ENCODE measurements at places on chromosomes 4 and X.
A peak's percentile ranks its signal among the peaks of the same experiment; 100 is the strongest.

- peak; percentile 79 for DNase-seq
Observed at GRCh38 chrX:14528629-14529289, 577 bp upstream of the GLRA2 start.

DNA sequence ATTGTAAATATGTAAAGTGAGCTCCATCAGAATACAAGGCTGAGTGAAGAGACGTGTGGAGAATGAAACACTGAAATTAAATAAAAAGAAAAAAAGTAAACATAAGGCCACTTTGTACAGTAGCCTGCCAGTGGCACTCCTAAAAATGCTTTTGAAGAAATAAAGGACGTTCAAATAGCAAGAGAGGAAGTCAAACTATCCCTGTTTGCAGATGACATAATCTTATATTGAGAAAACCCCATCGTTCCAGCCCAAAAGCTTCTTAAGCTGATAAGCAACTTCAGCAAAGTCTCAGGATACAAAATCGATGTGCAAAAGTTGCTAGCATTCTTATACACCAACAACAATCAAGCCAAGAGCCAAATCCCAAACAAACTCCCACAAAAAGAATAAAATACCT lies 24.2 kb downstream of the RASSF6 start:
- DNase-seq: no peak

DNA sequence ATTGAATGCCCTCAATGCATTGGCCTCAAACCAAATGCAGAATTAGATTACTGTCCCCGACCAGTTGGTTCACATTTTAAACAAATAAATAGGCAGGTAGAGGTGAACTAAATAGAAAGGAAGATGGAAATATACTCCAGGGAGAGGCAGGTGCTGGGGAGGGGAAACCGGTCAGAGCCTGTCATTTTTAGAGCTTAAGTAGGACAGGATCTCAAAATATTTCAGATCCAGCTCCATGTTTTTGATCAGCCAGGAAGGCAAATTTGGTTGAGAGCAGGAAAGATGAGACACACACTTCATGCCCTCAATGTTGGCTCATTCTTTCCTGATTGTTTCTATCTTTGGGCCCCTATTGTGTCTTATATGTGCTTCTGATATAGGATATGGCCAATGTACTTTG lies 206.7 kb downstream of the SHROOM3 start:
- DNase-seq: no peak

DNA sequence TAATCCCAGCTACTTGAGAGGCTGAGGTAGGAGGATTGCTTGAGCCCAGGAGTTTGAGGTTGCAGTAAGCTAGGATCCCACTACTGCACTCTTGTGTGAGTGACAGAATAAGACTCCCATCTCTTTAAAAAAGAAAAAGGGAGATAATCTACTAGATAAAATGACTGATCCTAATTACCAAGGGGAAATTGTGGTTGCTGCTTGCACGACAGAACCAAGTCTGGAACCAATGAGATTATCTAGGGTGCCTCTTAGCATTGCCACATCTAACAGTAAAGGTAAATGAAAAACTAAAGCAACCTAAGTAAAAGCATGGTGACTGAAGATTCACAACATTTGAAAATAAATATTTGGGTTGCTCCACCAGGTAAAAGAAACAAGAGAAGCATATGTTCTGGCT lies 185.1 kb downstream of the PDHA2 start:
- no peak for DNase-seq

DNA sequence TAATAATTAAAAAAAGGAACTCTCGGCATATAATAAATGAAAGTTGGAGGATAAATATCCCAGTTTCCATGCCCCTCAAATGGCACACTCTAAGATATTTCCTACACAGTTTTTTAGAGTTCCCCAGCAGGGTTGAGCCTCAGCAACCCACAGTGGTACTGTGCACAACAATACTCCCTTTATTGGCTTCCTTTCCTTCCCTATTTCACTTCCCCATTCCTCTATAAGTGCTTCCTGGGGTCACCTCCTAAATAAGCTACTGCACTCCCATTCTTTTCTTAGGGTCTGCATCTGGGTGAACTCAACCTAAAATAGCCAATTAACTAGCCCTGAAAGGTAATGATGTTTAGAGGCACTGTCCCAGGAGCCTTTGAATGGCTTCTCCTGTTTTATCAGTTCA lies 76.4 kb upstream of the NHS start:
- no peak for DNase-seq

GRCh38 chrX:93120805-93121204 lies 552.6 kb downstream of the NAP1L3 start:
- no peak for DNase-seq

DNA sequence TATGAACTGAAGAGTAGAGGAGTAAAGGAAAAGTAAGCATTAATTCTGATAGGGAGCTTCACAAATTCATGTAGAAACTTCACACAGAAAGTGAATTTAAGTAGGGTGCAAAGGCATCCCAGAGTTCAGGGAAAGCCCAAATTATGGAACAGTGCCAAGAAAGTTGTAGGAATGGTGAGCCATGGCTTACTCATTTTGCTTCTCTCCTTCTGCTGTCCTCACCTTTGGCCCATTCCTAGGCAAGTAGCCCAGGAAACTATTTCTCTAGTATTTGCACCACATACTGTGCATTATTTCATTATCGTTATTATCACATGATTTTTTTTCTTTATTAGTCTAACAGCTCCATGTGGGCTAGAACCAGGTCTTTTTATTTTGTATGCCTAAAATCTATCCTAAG lies 34.9 kb upstream of the IL1RAPL1 start:
- no peak for DNase-seq

DNA sequence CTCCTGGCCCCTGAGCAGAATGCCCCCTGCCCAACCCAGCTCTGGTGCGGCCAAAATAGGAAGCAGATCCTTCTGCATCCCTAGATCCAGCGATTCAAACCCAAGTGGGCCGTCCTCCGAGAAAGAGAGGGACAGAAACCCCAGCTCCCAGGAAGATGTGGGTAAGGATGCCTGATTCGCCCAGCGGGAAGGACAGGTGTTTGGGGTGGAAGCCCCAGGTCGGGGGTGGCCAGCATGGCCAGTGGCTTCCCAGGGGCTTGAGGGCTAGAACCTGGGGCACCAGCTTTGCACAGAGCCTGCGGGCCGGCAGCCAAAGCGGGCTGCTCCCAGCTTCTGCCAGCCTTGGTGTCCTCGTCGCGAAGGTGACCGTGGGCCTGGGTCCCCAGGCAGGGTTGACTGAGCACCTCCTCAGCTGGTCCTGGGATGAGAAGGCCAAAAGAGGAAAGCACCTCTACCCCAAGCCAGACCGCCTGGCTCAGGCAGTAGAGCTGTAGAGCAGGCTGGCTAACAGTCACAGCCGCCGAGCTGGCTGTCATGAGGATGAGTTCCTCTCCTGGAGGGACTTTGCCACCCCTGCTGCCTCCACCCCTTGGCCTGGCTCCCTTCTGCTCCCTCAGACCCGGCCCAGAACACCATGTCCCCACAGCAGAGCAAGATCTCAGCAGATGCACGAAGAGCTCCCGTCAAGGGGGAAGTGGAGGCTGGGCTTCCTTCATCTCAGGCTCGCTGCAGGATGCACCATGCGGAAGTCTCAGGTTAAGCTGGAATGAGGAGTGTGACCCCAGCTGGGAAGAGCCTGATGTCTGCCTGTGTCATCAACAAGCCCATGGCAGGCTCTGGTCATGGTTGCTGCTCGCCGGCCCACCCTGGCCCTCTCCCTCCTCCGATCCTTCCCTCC lies 59.9 kb downstream of the CPZ start:
- DNase-seq: no peak

GRCh38 chrX:9656277-9656676 lies 109.4 kb downstream of the GPR143 start:
- DNase-seq: no peak

- no peak for DNase-seq
Observed at GRCh38 chr4:96009427-96010119, 169.7 kb downstream of the PDHA2 start.

- DNase-seq: no peak
Observed at GRCh38 chr4:80578001-80578400, 242.5 kb downstream of the CFAP299 start.

GRCh38 chr4:28677808-28678207 lies 1817.2 kb downstream of the STIM2 start:
- DNase-seq: no peak
